DMS79 (cell line): ENCODE measurements at places on chromosomes 6 and 20.

- no peak for DNase-seq
Observed at GRCh38 chr20:31547720-31548298, 33.6 kb downstream of the HM13 start.

DNA sequence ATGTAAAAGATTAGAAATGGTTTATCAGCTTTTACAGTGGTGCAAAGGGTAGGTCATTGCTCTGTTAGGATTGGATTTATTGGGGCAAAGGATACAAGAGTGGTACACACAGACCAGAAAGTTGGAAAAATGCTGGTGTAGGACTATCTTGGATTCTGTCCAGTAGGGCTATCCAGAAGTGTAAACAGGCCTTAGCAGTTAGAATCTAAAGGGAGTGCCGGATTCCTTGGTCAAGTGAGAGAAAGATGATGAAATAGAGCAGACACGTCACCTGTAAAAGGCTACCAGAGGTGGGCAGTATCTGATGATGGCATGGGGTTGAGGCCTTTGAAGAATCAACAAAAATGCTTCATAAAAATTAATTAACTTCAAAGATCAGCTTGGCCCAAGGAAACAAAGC lies 975.9 kb downstream of the KIF16B start:
- no peak for DNase-seq

GRCh38 chr6:81613606-81614005 lies 138.9 kb downstream of the TENT5A start:
- no peak for DNase-seq

DNA sequence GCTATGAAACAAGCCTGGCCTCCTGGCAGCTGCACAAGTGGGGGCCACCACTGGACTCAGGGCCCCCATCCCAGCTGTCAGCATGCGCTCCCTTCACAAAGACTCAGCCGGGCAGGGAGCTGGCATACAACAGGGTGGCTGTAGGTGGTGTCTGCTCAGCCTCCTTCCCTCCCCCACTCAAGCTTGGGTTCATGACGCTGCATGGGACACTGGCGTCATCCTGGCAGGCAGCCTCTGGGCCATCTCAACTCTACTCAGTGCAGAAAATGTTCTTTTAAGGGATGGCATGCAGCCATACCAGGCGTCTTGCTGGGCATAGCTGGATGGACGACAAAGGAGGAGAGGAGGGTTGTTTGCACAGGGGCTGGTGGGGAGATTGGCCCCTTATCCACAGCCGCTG lies 30.5 kb downstream of the SAYSD1 start:
- DNase-seq, result no peak

DNA sequence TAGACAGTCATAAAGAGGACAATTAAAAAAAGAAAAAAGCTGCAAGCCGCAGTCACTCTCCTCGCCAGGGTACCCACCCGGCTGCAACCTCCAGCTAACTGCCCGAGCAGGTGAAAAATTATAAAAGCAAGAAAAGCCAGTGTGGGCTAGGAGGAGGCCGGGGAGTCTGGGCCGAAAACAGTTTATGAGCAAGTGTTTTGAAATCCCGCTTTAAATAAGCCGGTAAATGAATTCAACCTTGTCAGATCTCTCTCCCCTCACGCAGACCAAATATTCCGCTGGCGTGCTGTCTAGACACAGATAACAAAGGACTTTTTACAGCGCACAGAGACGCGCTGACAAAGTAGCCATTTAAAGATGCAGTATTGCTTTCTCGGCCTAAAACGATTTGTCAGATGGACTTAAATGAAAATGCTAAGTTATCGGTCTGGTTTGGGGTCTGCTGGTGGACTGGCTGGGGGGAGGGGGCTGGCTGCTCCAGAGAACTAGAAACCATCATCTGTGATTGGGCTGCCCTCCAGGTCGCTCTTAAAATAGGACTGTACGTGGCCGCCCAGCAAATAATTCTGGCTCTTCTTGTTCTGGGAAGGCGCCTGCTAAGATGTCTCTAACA lies 24.6 kb downstream of the PMEPA1 start:
- DNase-seq, result no peak

GRCh38 chr6:131669891-131670290 lies 31.3 kb downstream of the OR2A4 start:
- no peak for DNase-seq

GRCh38 chr20:16313917-16314316 lies 259.3 kb downstream of the KIF16B start:
- DNase-seq, result no peak

DNA sequence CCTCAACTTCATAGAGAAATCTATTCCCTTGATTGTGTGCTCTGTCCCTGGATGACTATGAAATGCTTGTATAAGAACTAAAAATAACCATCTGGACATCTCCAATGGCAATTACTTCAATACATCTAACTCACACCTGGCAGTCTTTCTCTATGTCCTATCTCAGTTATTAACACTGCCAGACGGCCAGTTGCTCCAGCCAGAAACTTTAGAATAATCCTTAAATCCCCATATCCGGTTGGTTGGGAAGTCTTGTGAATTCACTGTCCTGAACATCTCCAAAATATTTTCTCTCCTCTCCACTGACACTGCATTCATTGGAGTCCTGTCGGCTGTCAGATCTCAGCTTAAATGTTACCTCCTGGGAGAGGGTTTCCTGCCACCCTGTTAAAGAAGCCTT lies 12.2 kb upstream of the LAMA2 start:
- no peak for DNase-seq

DNA sequence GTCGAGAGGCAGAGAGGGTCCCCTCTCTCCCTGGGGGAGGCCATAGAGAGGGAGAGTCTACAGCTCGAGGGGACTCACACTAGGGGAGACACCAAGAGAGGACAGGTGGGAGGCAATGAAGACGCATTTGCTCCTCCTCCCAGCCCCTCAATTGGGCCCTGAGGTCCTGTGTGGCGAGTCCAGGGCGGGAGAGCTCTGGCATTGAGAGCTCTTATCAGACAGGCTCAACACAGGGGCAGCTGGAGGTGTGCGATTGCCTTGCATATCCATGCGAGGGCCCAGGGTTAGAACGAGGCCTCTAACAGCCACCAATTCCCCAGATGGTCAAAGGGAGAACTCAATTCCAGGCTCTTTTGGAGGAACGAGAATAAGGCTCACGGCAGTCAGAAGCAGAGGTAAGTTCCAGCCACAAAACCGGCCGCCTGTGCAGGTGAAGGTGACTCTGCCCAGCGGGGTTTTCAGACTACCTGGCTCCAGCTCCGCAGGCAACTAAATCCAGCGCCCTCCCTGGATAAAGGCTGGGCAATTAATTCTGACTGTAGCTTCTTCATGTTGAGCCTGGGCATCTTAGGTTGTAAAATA lies 94.0 kb upstream of the MPC1 start:
- peak; percentile 68 for DNase-seq

GRCh38 chr20:50379049-50379990 lies 130.9 kb upstream of the PTPN1 start:
- peak; percentile 61 for DNase-seq

DNA sequence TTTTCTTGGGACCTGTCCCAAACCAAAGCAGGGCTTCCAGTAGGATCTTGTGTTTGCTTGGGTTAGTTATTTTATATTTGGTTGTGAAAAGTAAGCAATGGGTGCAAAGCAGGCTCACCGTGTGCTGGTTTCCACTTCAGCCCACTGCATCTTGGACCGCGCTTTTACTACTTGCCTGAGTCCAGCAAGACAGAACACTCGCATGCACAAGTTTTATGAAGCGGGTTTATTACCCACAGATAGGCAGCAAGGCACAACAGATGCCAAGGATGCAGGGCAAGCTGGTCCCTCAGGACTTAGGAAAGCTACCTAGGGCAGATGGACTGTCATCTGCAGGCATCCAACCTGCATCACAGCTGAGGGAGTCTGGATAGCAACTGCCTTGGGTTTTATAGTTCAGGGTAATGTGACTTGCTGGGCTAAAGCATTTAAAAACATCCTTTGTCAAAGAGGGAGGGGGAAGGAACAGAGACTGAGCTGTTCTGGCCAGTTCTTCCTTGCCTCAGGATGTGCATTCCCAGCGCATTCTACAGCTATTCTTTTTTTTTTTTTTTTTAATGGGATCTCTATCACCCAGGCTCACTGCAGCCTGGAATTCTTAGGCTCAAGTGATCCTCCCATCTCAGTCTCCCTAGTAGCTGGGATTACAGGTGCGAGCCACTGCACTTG lies 18.5 kb downstream of the CITED2 start:
- DNase-seq, result no peak

DNA sequence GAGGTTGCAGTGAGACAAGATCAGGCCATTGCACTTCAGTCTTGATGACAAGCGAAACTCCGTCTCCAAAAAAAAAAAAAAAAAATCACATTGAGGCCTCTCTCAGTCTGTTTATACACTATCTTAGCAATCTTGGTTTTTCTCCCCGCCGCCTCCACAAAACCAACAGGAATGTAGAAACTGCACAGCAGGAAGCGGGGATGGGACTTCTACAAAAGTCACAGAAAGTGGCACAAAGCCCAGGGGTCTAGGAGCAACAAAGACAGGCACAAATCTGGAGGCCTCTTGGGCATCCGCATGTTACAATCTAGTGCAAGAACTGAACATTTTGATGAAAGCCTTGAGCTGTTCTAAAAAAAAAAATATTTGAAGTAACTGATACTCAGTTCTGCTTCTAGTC lies 48.6 kb downstream of the KDM1B start:
- DNase-seq, result no peak

DNA sequence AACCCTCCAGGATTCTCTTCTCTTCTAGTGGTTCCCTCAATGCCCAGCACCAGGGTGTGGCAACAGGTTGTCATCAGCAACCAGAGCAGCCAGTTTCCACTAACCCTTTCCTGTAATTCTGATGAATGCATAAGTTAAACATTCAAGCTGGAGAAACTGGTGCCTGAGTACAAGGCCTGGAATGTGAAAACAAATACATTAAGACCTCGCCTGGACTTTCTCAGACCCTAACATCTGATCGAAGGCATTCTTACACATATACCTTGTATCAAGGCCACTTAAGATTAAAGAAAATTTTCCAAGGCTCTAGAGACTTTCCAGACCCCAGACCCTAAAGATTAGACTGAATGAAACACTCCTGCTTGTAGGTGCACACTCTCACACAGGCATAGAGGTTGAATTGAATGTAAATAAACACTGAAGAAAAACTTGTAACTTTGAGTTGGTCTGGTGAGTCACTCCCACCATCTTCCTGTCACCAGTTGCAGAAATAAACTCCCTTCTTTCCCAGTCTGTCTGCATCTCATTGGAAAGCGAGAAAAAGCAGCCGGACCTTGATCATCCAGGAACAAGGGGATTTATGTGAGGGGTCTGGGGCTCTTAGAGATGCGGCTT lies 9.0 kb downstream of the LRP11 start:
- no peak for DNase-seq

GRCh38 chr20:17589161-17589834 lies 19.4 kb downstream of the DSTN start:
- DNase-seq, result no peak

- peak; percentile 34 for DNase-seq
Observed at GRCh38 chr6:133921249-133921859, 31.7 kb upstream of the TBPL1 start.

DNA sequence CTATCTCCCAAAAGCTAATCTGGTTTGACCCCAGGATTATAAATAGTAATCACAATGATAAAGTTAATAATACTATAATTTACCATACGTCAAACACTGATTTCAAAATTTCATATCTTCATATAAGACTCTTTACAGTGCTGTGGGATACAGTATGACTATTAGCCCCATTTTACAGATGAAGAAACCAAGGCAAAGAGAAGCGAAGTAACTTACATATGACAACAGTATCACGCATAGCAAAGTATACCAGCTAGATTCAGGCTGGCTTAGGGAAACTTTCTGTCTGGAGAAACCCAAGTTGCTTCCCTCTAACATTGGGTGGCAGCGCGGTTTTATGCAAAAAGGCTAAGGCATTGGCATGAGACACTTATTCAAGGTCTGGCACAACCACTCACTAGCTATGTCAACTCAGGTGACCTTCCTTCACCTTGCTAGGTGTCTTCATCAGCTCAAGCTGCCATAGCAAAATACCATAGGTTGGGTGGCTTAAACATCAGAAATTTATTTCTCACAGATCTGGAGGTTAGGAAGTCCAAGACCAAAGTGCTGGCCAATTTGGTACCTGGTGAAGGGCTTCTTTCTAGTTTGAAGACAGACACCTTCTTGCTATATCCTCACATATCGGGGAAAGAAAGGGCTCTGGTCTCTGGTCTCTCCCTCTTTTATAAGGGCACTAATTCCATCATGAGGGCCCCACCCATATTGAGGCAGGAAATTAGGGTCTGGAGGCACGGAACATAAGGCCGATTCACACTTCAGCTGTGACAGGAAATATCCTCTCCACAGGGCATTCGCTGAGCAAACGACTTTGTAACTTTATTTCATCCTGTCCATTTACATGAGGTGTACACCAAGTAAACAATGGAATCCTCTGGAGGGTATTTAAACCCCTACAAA lies 22.4 kb upstream of the UTRN start:
- DNase-seq, result no peak

DNA sequence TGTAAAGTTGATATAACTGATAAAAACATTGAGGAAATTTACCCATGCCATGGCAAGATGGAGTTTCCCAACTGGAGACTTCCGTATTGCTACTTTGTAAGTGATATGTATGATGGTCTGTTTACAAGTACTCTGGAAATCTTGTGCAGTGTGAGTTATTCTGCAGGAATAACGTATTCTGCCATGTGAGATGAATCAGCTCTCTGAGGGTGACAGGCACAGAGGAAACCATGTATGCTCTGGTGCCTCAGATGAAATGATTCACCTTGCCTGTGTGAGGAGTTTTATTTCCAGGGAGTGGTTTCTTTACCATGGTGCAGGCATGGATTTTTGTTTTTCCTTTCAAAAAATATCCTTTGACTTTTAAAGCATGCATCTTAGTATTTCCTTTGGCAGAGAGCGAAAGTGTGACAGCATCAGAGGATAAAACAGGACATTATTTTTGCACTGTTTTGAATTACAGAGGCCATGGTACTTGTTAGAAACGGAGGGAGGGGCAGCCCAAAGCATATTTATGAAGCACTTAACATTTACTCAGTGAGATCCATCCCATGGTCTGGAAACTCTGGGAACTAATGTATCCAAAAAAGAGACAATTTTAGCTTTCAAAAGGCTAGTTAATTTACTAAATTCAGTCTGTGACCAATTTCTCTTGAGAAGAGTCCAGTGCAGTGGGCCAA lies 36.0 kb upstream of the MTRF1L start:
- DNase-seq, result no peak

DNA sequence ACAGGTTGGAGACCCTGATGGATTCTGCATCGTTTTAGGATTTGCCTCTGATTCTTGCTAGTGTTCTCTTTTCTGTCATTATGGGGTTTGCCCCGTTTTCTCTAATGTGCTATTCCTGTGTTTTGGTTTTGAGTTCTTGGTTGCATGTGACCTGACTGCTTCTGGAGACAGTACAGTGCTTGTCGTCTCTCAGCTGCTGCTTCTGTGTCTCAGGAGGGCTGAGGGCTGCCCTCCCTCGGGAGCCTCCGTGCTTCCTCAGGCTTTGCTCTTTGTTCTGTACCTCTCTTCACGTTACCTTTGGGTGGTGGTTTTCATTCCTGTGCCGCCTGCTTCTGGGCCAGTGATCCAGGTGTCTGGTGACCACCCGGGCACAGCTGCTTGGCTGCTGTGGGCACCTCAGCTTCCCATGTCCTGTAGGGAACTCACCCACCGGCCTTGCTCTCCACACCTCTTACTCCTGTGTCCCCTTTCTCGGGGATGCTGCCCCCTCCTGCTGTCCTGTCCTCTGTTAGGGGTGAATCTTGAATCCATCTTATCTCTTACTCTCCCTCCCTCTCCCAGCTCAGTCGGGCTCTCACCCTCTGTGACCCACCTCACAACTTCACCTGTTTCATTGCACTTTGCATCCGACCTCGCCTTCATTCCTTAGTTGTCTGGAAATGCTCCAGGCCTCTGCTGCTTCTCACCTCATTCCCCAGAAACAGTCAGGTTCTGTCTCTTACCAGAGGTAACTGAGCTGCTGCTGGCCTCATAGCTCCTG lies 33.2 kb downstream of the PANK2 start:
- DNase-seq, result no peak

GRCh38 chr20:53934421-53935343 lies 135.7 kb downstream of the BCAS1 start:
- DNase-seq, result no peak
